ENCODE measurements at places on chromosomes 12 and 14. TPM values are rescaled to one million over a fixed set of nuclear protein-coding genes. Genes with fewer than 3 reads are reported as not detected.

DNA sequence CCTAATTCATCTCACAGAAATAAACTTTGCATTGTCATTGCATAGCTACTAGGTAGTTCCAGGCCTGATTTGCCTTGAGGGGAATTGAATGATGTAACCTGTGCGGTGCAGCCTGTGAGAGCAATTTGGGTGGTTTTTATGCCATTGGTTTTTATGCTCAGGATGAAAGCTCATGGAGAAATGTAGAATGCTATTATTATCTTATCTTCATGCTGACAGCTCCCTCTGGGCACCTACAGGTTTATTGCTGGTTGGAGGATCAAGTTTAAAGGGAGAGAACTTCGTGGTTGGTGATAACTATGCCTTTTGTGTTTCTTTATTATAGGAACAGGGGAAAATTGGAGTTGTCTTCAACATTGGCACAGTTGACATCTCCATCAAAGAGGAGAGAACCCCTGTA lies 547.9 kb downstream of the DIO2 start:
- H3K36me3 ChIP-seq: no peaks in the 10 kb centered on the region
- H3K27ac ChIP-seq: no peak overlapping the region
- H3K4me1 ChIP-seq: no peaks in the 10 kb centered on the region
- DNase-seq: no peak
- H3K4me3 ChIP-seq: no peak overlapping the region

- H3K4me3 ChIP-seq: no peak overlapping the region
- H3K4me1 ChIP-seq: no peaks in the 10 kb centered on the region
- H3K27ac ChIP-seq: no peak overlapping the region
These were observed 1037.3 kb upstream of the FLRT2 start for GRCh38 chr14:84492685-84493084.

DNA sequence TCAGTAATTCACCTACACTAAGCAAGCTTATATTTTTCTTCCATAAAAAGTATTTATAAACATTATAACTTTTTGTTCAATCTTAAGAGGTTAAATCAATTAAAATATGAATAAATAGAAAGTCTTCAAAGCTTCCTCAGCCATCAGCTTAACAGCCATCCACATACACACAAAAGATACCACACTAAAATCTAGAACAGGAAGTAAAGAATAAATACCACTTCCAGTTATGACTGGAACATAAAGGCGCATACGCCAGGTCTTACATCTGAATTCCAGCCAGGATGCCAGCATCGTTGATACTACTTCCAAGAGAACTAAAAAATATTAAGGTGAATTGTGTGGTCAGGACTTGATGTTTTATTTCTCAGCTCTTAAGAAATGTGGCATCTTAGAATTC lies 17.0 kb downstream of the SIX1 start:
- peaks cover 16% of the 10 kb centered on the region for H3K27me3 ChIP-seq
- no peaks in the 10 kb centered on the region for H3K36me3 ChIP-seq
- no peak for DNase-seq
- no peaks in the 10 kb centered on the region for H3K4me1 ChIP-seq
- no peak overlapping the region for H3K27ac ChIP-seq

The NPAS3 gene
- 2.9 TPM for total RNA-seq

- no peaks in the 10 kb centered on the region for H3K27me3 ChIP-seq
- H3K27ac ChIP-seq: no peak overlapping the region
- DNase-seq: no peak
- no peaks in the 10 kb centered on the region for H3K4me1 ChIP-seq
These were observed 10.2 kb downstream of the KCNH3 start for GRCh38 chr12:49548822-49549648.

The DENR gene
- total RNA-seq: 25.1 TPM

DNA sequence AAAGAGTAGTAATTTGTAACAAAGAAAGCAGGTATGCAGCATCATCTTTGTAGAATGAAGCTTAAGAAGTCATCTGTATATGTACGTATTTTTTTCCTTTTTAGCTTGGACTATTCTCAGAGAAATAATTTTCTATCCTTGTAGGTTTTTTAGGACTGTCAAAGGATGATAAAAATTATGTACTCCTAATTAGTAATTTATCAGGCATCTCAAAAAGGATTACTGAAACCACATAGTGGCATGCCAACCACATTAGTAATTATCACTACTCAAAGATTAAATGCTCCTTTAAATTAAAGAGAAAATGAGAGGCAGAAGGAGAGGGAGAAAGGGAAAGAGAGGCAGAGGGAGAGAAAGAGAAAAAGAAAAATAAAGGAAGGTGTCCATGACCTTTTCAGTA lies 17.3 kb downstream of the TTC8 start:
- H3K4me3 ChIP-seq: no peak overlapping the region
- no peak for DNase-seq
- H3K36me3 ChIP-seq: no peaks in the 10 kb centered on the region
- H3K4me1 ChIP-seq: no peaks in the 10 kb centered on the region
- H3K27me3 ChIP-seq: no peaks in the 10 kb centered on the region
- H3K27ac ChIP-seq: no peak overlapping the region

- no peaks in the 10 kb centered on the region for H3K36me3 ChIP-seq
- H3K27me3 ChIP-seq: no peaks in the 10 kb centered on the region
- no peak for DNase-seq
These were observed 29.3 kb upstream of the ATF1 start for GRCh38 chr12:50734409-50735263.

- no peak for DNase-seq
- H3K27me3 ChIP-seq: no peaks in the 10 kb centered on the region
- peaks cover 45% of the 10 kb centered on the region for H3K4me1 ChIP-seq
- H3K27ac ChIP-seq: no peak overlapping the region
- no peak overlapping the region for H3K4me3 ChIP-seq
- no peaks in the 10 kb centered on the region for H3K36me3 ChIP-seq
These were observed 7.1 kb downstream of the ZFP36L1 start for GRCh38 chr14:68785534-68786490.

The PMCH gene
- total RNA-seq: not detected

DNA sequence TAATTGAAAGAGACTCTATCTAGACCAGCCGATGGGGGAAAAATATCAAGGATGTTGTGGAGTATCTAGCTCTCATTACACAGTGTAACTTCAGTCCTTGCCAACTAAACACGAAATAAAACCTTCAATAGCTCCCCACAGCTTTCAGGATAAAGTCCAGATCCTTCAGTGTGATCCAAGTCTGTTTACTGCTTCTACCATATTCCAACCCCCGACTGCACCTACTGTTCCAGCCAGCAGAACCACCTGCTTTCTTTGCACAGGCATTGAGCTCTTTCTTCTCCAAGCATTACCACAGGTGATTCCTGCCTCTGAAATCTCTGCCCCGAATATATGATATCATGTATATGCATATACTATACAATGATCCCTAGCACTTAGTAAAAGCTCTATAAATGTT lies 2.2 kb upstream of the LRRC23 start:
- DNase-seq: no peak
- H3K27ac ChIP-seq: no peak overlapping the region
- H3K36me3 ChIP-seq: peaks cover 5% of the 10 kb centered on the region
- no peaks in the 10 kb centered on the region for H3K27me3 ChIP-seq
- peaks cover 16% of the 10 kb centered on the region for H3K4me1 ChIP-seq

The GPX2 gene
- not detected for total RNA-seq

The ADGRD1 gene
- 99.0 TPM for total RNA-seq

- no peak overlapping the region for H3K4me3 ChIP-seq
- H3K27me3 ChIP-seq: no peaks in the 10 kb centered on the region
- DNase-seq: no peak
- peaks cover 44% of the 10 kb centered on the region for H3K4me1 ChIP-seq
- H3K27ac ChIP-seq: no peak overlapping the region
These were observed 10.2 kb downstream of the FBXW8 start for GRCh38 chr12:116920939-116921338.

DNA sequence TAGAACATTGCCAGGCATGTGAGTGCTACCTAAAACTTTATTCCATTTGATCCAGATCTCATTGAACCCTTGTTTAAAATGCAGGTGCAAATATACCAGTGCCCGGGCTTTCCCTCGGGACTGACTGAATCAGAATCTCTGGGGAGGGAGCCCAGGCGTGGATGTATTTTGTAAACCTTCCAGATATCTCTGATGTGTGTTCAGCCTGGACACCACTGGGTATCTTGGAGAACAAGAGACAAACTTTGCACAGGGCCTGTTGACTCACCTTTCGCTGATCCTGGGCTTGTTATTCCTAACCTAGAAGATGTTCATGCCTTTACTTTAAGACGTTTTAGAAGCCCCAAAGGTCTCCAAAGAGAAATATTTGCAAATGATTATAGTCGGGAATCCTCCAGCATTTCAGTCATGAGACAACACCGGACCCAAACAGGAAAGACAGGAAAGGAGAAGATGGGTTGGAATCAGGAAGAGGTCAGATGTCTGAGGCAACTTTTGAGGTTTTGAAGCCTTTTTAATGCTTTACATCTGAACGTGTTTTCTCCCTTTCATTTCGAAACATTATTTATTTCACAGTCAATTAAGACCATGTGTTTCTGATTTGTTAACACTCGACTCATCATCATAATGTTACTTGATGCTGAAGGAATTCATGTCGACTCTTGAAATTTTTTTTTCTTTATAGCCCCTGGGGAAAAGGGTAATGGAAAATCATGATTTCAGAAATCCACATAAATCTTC lies 118.6 kb downstream of the PLXNC1 start:
- no peak overlapping the region for H3K4me3 ChIP-seq
- H3K27me3 ChIP-seq: no peaks in the 10 kb centered on the region
- H3K27ac ChIP-seq: peak overlapping the region; percentile 83
- DNase-seq: no peak
- no peaks in the 10 kb centered on the region for H3K36me3 ChIP-seq
- H3K4me1 ChIP-seq: peaks cover 20% of the 10 kb centered on the region

DNA sequence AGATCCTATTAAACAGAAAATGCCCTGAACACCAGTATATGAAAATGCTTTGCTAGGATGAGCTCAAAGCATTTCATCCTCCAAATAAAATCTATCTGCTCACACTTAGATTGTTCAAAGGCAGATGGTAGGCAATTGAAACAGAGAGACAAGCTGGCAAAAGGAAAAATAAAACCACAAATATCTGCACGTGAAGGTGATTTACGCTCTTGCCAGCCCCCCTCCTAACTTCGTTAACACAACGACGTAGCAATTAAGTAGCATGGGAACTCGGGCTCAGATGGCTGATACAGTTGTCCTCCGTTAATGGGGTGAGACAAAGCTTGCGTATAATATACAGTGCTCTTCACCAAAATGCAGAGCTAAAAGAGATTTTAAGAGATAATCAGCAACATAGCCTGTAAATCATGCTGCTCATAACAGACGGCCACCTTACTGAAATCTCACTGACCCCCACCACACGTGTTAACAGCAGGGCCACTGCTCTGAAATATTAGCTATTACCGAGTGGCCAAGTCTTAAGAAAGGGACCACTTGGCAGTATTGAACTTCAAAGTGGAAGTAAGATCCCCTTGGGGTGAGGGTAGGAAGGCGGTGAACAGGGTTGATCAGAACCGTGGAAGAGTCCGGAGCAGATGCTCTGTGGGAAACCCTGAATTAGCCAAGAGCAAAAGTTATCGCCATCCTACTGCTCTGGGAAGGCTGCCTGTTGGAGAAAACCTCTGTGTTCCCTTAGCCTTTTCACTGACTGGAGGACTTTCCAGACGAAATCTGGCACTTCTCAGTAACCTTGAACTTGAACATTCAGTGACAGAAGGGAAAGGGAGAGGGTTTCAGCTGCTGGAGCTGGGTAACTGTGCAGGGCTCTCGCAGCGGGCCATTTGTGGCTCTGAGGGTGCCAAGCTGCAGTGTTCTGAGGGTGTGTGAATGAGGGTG lies 23.1 kb downstream of the ETV6 start:
- no peak for DNase-seq
- H3K36me3 ChIP-seq: no peaks in the 10 kb centered on the region
- H3K27ac ChIP-seq: no peak overlapping the region
- no peak overlapping the region for H3K4me3 ChIP-seq
- H3K27me3 ChIP-seq: no peaks in the 10 kb centered on the region
